Occipital lobe (tissue), 3 donors: ENCODE measurements at places on chromosomes 3 and 15. TPM values are rescaled to one million over a fixed set of nuclear protein-coding genes. Genes with fewer than 3 reads are reported as not detected.

Gene UBA7
- 3.4 TPM for total RNA-seq

Gene CADPS
- 206 TPM for total RNA-seq

Gene KNG1
- not detected for total RNA-seq

Gene C3orf20
- 0.16 TPM for total RNA-seq

Gene RLBP1
- total RNA-seq, result 2.3 TPM

Gene CSTA
- not detected for total RNA-seq

Gene KCNH8
- total RNA-seq, result 13.1 TPM

Gene HCN4
- total RNA-seq, result 3.0 TPM

Gene PEX5L
- 49.6 TPM for total RNA-seq

Gene CMTM8
- total RNA-seq, result 0.31 TPM

Gene RASL12
- 1.4 TPM for total RNA-seq

Gene ARHGEF26
- total RNA-seq, result 9.0 TPM

Gene PRSS50
- total RNA-seq, result 0.31 TPM

Gene CHSY1
- 23.9 TPM for total RNA-seq

Gene MYNN
- total RNA-seq, result 42.9 TPM

Gene CFAP20DC
- 4.4 TPM for total RNA-seq

Gene TTLL13
- total RNA-seq, result 0.31 TPM

Gene TNIK
- total RNA-seq, result 76.7 TPM

Gene SKOR1
- total RNA-seq, result 0.16 TPM

Gene CHRNA7
- 4.4 TPM for total RNA-seq

Gene LEKR1
- 0.78 TPM for total RNA-seq

Gene RTP3
- total RNA-seq, result not detected

Gene CHRNA3
- total RNA-seq, result 0.31 TPM

Gene KBTBD13
- not detected for total RNA-seq

Gene CPB1
- total RNA-seq, result not detected

Gene ITIH1
- 0.94 TPM for total RNA-seq

Gene RETNLB
- not detected for total RNA-seq

Gene PPP1R14D
- total RNA-seq, result not detected

Gene CHRNB4
- 1.1 TPM for total RNA-seq
